ENCODE measurements at places on chromosomes 5 and 9.
A peak's percentile ranks its signal among the peaks of the same experiment; 100 is the strongest.

GRCh38 chr9:73565833-73566465, 414.3 kb downstream of the ANXA1 start:
- DNase-seq = peak; percentile 2

- no peak for DNase-seq
Measured at GRCh38 chr5:171989276-171989675, 17.2 kb downstream of the FBXW11 start.

DNA sequence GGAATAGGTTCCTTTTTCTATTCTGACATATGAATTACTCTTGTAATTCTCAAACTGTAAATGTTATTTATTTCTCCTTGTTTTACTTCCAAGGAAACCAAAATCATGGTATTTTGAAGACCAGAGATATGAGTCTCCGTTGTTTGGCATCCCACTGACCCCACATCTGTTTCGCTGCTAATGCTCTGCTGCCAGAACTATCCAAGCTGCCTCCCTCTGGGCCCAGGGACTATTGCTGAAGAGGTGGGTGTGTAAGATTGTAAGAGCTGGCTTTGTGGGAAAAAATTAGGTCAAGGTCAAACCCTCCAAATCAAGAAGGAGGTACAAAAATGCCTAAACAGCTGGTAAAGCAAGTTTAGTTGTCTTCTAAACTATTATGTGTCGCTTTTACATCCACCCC, 129.4 kb upstream of the MYO10 start:
- DNase-seq = no peak

DNA sequence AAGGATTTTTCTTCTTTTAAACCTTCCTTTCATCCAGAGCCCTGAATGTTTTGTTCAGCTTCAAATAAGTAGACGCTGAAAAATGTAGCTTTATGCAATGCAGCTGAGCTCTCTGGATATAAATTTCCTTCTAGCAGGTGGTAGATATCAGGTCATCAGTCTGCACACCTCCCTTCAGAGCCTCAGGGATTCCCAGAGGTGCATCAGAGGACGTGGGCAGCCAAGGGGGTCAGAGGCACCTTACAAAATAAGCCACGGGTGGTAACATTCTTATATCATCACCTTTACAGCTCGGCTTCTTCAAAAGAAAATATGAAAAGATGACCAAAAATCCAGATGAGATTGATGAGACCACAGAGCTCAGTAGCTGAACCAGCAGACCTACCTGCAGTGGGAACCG, 19.3 kb downstream of the MOCS2 start:
- no peak for DNase-seq

- no peak for DNase-seq
Measured at GRCh38 chr5:168382421-168382820, 91.0 kb downstream of the WWC1 start.

DNA sequence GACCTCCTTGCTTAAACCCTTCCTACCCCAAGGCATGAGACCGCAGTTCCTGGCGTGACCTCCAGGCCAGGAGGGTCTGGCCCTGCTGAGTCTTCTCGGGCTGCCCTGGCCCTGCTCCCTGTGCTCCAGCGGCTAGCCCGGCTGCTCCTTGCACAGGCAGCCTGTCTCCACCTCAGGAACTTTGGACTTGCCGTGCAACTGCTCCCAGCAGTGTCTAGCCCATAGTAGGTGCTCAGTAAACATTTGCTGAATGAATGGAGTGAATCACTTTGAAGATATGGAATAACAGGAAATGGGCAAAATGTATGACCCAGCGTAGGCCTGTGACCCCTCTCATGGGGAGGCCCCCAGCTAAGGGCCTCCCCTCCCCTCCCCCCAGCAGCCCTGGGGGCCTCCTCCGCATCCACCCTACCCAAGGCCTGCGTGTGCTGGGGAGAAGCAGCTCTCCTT, 127.1 kb downstream of the ZNF354C start:
- DNase-seq = no peak

Data from fibroblast of skin of abdomen (primary cell).